ENCODE measurements at places on chromosomes 4 and X. TPM values are rescaled to one million over a fixed set of nuclear protein-coding genes. Genes with fewer than 3 reads are reported as not detected.

GRCh38 chr4:33959519-33959918, 2284.8 kb downstream of the ARAP2 start:
- DNase-seq, result no peak
- H3K27me3 ChIP-seq, result no peaks in the 10 kb centered on the region
- no peak overlapping the region for H3K27ac ChIP-seq
- H3K36me3 ChIP-seq, result no peaks in the 10 kb centered on the region
- no peaks in the 10 kb centered on the region for H3K4me1 ChIP-seq

MTNR1A gene
- not detected for total RNA-seq

- no peaks in the 10 kb centered on the region for H3K27me3 ChIP-seq
- H3K27ac ChIP-seq, result no peak overlapping the region
- DNase-seq, result no peak
Measured at GRCh38 chr4:81257816-81258215, 42.8 kb upstream of the PRKG2 start.

- H3K4me1 ChIP-seq, result no peaks in the 10 kb centered on the region
- no peak overlapping the region for H3K4me3 ChIP-seq
- H3K36me3 ChIP-seq, result no peaks in the 10 kb centered on the region
- DNase-seq, result no peak
Measured at GRCh38 chrX:72539822-72540221, 32.8 kb downstream of the HDAC8 start.

- H3K4me3 ChIP-seq, result no peak overlapping the region
- H3K27me3 ChIP-seq, result no peaks in the 10 kb centered on the region
- DNase-seq, result no peak
- H3K4me1 ChIP-seq, result no peaks in the 10 kb centered on the region
- no peaks in the 10 kb centered on the region for H3K36me3 ChIP-seq
Measured at GRCh38 chrX:17403972-17404371, 29.0 kb downstream of the NHS start.

GRCh38 chr4:75248770-75249407, 265.3 kb downstream of the RCHY1 start:
- H3K36me3 ChIP-seq, result no peaks in the 10 kb centered on the region
- no peaks in the 10 kb centered on the region for H3K4me1 ChIP-seq
- no peaks in the 10 kb centered on the region for H3K27me3 ChIP-seq
- no peak overlapping the region for H3K27ac ChIP-seq

BRS3 gene
- total RNA-seq, result not detected

RASGEF1B gene
- 0.42 TPM for total RNA-seq

GRCh38 chrX:105658136-105658535, 164.2 kb upstream of the NRK start:
- no peak overlapping the region for H3K27ac ChIP-seq
- H3K4me3 ChIP-seq, result no peak overlapping the region
- no peaks in the 10 kb centered on the region for H3K27me3 ChIP-seq

ABCG2 gene
- 0.04 TPM for total RNA-seq

DNA sequence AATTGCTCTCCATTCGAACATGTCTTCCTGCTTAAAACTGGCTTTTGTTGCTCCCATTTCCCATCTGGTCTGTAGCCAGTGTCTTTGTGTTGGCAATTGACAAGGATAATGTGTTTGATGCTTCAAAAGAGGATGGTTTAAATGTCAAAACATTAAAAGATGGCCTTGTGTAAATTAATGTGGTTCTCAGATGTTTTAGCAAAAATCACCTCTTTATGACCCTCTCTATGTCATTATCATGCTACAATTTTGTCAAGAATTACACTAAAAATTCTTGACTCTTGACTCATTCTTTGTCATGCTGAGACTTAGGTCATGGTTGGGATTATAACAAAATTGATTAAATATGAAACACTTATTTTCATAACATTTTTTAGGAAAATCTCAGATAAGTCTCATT, 47.4 kb downstream of the TMEM131L start:
- DNase-seq, result no peak
- peaks cover 9% of the 10 kb centered on the region for H3K36me3 ChIP-seq
- H3K27me3 ChIP-seq, result no peaks in the 10 kb centered on the region
- peaks cover 8% of the 10 kb centered on the region for H3K4me1 ChIP-seq
- no peak overlapping the region for H3K27ac ChIP-seq

GRCh38 chr4:148563684-148564083, 121.5 kb upstream of the NR3C2 start:
- no peak overlapping the region for H3K4me3 ChIP-seq
- no peak overlapping the region for H3K27ac ChIP-seq
- no peak for DNase-seq
- H3K36me3 ChIP-seq, result no peaks in the 10 kb centered on the region

- no peaks in the 10 kb centered on the region for H3K4me1 ChIP-seq
- no peak overlapping the region for H3K27ac ChIP-seq
- peak; percentile 43 for DNase-seq
- no peaks in the 10 kb centered on the region for H3K27me3 ChIP-seq
- no peaks in the 10 kb centered on the region for H3K36me3 ChIP-seq
Measured at GRCh38 chr4:95155759-95156451, 392.9 kb downstream of the UNC5C start.

CXCL11 gene
- total RNA-seq, result 4.5 TPM

EFHC2 gene
- 2.6 TPM for total RNA-seq

DNA sequence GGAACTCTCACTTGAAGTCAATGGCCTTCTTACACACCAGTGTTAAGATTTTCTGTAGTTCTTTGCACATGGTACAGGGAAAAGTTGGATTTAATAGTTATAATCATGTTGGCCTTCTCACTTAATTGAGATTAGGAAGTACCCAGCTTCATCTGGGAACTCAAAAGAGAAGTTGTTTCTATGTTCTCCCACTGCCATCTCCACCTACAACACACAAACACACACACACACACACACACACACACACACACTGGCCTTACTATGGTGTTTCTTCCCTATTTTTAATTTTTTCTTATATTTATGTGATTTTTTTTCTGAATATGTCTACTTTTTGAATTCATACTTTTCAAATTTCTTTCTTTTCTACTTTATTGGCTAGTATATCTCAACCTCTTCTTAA, 10.0 kb upstream of the CHIC2 start:
- H3K4me3 ChIP-seq, result no peak overlapping the region
- H3K27ac ChIP-seq, result no peak overlapping the region
- no peak for DNase-seq
- H3K27me3 ChIP-seq, result peaks cover 7% of the 10 kb centered on the region

GRCh38 chr4:945274-946102, 13.2 kb downstream of the TMEM175 start:
- H3K36me3 ChIP-seq, result no peaks in the 10 kb centered on the region
- no peak for DNase-seq
- no peak overlapping the region for H3K4me3 ChIP-seq
- no peaks in the 10 kb centered on the region for H3K27me3 ChIP-seq
- H3K27ac ChIP-seq, result no peak overlapping the region
- no peaks in the 10 kb centered on the region for H3K4me1 ChIP-seq

DNA sequence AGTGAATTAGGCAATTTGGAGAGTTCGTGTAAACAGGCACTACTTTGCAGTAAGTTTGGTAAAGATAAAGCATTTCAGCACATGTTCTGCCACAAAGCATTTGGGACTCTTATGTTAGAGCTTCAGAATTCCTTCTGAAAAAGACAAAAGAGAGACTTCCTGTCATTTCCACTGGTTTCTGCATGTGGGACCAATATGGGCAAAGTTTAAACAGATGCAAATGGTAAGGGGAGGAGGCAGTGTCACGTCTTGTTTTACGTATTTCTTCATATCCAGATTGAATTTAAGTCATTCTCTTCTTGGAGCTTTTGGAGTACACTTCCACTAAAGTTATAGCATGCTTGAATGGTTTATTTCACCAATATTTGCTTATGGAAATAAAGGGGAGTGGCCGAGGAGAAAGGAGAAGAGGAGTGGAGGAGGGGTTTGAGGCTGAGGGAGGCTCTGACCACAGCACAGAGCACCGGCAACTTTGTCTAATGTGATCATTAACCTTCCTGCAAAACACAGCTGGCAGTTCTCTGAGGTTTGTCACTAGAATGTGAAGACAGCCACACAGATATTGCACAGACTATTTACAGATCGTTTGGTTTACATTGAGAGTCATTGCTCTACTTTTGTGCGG, at the start of gene APELA:
Gene APELA (plus strand): TSS at position 479 of the 625 bp plus-strand sequence. CDS start 154 bp downstream, outside the sequence.
- DNase-seq, result no peak
- no peaks in the 10 kb centered on the region for H3K4me1 ChIP-seq
- H3K36me3 ChIP-seq, result no peaks in the 10 kb centered on the region

GRCh38 chr4:74886484-74886883, 46.4 kb upstream of the PARM1 start:
- no peak for DNase-seq
- H3K27me3 ChIP-seq, result no peaks in the 10 kb centered on the region
- H3K4me1 ChIP-seq, result no peaks in the 10 kb centered on the region
- H3K27ac ChIP-seq, result no peak overlapping the region
- H3K4me3 ChIP-seq, result no peak overlapping the region
- H3K36me3 ChIP-seq, result no peaks in the 10 kb centered on the region

TLR1 gene
- total RNA-seq, result 0.25 TPM

GRCh38 chrX:71458866-71459265, 74.0 kb upstream of the OGT start:
- no peak for DNase-seq
- H3K4me1 ChIP-seq, result no peaks in the 10 kb centered on the region
- peaks cover 95% of the 10 kb centered on the region for H3K36me3 ChIP-seq
- H3K27me3 ChIP-seq, result no peaks in the 10 kb centered on the region
- no peak overlapping the region for H3K4me3 ChIP-seq

DNA sequence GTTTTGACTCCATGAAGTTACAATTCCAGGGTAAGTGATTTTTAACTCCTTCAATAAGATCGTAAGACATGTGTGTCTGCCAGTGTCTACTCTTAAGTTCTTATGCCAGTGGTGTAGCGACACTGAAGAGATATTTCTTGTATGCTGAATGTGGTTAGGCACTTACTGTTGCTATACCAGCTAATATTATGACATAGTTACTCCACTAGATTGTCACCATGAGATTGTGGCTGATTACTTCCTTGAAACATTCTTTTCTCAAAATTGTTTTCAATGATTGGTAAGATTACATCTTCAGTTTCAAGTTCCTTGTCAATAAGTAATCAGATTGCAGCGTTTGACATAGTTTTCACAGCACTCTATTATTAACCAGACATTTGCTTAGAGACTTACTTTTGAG, 60.6 kb upstream of the PAGE5 start:
- DNase-seq, result no peak
- H3K27me3 ChIP-seq, result no peaks in the 10 kb centered on the region
- H3K27ac ChIP-seq, result no peak overlapping the region
- H3K4me3 ChIP-seq, result no peak overlapping the region
- H3K4me1 ChIP-seq, result no peaks in the 10 kb centered on the region
- no peaks in the 10 kb centered on the region for H3K36me3 ChIP-seq

CPLX1 gene
- 2.1 TPM for total RNA-seq

SHROOM2 gene
- total RNA-seq, result not detected

DNA sequence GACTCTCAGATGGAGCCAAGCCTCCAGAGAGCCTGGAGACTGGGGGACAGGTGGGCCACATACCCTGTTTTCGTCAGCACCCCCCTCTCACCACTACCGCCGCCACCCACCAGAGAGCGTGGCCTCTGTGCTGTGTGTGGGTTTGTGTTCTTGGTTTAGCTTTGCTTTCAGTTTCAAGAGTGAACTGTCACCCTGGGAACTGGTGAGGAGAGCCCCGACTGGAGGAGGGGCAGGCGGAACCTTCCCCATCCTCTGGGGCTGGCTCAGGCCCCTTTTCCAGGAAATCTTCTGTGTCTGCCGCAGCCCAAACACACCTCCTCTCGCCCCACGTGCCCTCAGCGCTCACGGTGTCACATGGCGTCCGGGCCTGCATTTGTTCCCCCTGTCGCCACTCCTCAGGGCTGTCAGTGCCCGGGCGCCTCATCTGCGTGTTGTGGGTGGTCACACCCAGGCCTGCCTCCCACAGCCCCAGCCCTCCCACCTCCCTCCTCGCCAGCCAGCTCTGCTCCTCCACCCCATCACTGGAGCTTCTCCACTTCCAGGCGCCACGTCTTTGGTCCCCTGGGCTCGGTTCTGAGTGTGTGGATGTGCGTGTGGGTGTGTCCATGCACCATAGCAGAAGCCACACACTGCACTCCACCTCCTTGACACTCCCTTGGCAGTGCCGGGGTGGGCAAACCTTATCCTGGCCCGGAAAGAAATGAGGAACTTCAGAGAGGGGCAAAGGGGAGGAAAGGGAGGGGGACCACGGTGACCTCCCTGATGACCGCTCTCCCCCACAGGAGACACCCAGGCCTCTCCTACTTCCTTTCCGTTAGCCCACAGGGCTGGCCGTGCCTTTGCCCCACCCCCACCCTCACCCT, 27.8 kb downstream of the ELF4 start:
- peak; percentile 86 for DNase-seq
- H3K4me1 ChIP-seq, result peaks cover 62% of the 10 kb centered on the region
- H3K4me3 ChIP-seq, result no peak overlapping the region
- peaks cover 66% of the 10 kb centered on the region for H3K36me3 ChIP-seq
- no peaks in the 10 kb centered on the region for H3K27me3 ChIP-seq
- H3K27ac ChIP-seq, result peak overlapping the region; percentile 78

- no peaks in the 10 kb centered on the region for H3K4me1 ChIP-seq
- no peak overlapping the region for H3K4me3 ChIP-seq
- H3K36me3 ChIP-seq, result no peaks in the 10 kb centered on the region
- no peak for DNase-seq
- H3K27me3 ChIP-seq, result no peaks in the 10 kb centered on the region
- no peak overlapping the region for H3K27ac ChIP-seq
Measured at GRCh38 chr4:101171747-101172146, 175.6 kb downstream of the PPP3CA start.

GRCh38 chr4:165462009-165462408, 83.2 kb downstream of the CPE start:
- no peak overlapping the region for H3K27ac ChIP-seq
- peaks cover 4% of the 10 kb centered on the region for H3K4me1 ChIP-seq
- no peak for DNase-seq
- no peak overlapping the region for H3K4me3 ChIP-seq
- no peaks in the 10 kb centered on the region for H3K27me3 ChIP-seq

COL4A6 gene
- 0.02 TPM for total RNA-seq

- H3K4me3 ChIP-seq, result no peak overlapping the region
- no peak overlapping the region for H3K27ac ChIP-seq
Measured at GRCh38 chr4:98434816-98435215, 173.6 kb downstream of the RAP1GDS1 start.

BMP3 gene
- not detected for total RNA-seq

DNA sequence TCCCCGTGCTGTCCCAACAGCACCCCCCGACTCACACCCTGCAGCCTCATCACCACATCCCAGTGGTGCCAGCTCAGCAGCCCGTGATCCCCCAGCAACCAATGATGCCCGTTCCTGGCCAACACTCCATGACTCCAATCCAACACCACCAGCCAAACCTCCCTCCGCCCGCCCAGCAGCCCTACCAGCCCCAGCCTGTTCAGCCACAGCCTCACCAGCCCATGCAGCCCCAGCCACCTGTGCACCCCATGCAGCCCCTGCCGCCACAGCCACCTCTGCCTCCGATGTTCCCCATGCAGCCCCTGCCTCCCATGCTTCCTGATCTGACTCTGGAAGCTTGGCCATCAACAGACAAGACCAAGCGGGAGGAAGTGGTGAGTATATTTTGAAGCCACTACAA, 5.4 kb downstream of the AMELX start:
- H3K27ac ChIP-seq, result no peak overlapping the region
- no peak for DNase-seq
- H3K36me3 ChIP-seq, result no peaks in the 10 kb centered on the region
- H3K4me3 ChIP-seq, result no peak overlapping the region
- H3K27me3 ChIP-seq, result no peaks in the 10 kb centered on the region

- no peak overlapping the region for H3K4me3 ChIP-seq
- H3K36me3 ChIP-seq, result no peaks in the 10 kb centered on the region
- H3K27ac ChIP-seq, result no peak overlapping the region
- H3K4me1 ChIP-seq, result peaks cover 4% of the 10 kb centered on the region
- H3K27me3 ChIP-seq, result no peaks in the 10 kb centered on the region
Measured at GRCh38 chrX:45385757-45386156, 185.1 kb upstream of the DIPK2B start.

Data from K562 (cell line).